Stimulated activated CD4-positive, alpha-beta T cell treated with anti-CD3 and anti-CD28 coated beads, TNF-alpha, amount 100 ng/mL, for 1 hour (primary cell): ENCODE measurements at places on chromosomes 2 and 18.

- DNase-seq = no peak
These were observed 46.2 kb downstream of the TFCP2L1 start for GRCh38 chr2:121238828-121239227.

- DNase-seq = no peak
These were observed 19.8 kb upstream of the TCF4 start for GRCh38 chr18:55607773-55608172.

DNA sequence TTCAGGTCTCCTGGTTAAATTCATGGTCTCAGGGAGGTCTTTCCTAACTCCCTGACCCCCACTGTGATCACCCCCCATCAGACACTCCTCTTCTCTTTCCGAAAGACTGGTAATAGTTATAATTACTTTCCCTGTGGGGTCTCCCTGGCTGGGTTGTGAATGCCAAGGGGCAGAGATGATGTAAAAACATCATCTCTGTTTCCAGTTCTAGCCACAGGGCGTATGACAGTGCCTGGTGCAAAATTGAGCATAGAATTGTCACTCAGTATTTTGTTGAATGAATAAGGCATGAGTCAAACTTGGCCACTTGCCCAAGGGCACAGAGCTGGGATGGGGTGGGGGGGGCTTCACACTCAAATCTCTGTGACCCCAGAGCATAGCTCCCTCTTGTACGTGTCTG, 65.2 kb downstream of the LTBP1 start:
- DNase-seq = no peak

- DNase-seq = no peak
These were observed 39.4 kb downstream of the SH2D6 start for GRCh38 chr2:85457877-85458316.

DNA sequence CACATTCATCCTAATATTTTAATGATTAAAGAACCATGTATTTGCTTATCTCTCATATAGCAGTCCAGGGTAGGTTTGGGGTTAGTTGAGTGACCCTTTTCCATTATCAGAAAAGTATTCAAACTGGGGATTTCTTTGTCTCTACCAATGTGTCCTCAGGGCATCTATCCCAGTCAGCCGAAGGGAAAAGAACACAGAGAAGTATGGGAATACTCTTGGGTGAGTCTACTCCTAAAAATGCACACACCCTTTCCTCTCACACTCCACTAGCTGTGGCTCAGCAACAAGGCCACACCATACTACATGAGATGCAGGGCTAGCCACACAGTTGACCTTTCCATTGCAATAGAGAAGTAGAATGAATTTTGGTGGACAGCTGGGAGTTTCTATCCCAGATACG, 114.3 kb downstream of the NXPH2 start:
- no peak for DNase-seq

DNA sequence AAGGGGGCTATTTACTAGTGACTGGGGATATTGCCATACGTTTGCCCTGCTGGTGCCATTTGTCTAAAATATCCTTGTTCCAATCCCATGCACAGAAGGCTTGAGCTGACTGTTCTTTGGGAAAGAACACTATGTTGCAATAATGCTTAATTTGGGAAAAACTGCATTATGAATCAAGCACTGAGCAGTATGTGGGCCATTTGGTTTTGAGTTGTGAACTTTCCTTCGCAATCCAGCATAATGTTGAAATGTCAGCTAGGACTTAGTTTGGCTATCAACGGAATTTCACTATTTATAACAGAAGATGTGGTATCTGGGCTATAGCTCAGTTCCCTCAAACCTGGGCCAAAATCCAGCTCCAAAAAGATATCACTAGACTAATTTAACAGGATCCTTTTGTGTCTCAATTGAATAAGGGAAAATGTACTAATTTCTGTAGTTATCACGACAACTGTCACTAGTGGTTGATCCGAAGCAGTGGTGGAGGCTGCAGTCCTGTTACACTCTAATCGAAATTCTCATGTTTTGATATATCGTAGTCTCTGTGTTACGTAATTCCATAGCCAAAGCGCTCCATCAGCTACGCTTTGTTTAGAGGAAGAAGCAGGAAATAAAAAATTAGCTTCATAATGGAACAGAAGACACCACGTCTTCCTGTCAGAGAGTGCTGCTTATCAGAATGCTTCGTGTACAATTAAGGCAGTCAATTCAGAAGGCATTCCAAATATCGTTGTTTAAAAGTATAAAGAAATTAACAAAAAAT, 686.8 kb upstream of the SALL3 start:
- no peak for DNase-seq

DNA sequence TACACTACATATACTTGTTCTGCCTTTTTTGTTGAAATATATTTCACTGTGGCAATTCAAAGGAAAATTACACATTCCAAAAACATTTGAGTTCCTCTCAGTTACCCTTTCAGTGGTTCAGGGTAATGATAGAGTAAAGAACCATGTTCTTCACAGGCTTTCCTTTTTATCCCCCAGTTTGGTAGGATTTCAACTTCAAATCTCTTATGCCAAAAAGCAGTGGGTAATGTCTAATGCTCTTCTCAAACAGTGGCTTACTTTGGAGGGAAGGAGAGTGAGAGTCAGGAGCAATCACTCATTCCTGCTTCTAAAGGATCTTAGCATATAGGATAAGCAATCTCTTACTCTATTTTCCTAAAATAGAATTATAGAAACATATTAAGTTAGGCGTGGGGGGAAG, 290.6 kb downstream of the ZEB2 start:
- no peak for DNase-seq

DNA sequence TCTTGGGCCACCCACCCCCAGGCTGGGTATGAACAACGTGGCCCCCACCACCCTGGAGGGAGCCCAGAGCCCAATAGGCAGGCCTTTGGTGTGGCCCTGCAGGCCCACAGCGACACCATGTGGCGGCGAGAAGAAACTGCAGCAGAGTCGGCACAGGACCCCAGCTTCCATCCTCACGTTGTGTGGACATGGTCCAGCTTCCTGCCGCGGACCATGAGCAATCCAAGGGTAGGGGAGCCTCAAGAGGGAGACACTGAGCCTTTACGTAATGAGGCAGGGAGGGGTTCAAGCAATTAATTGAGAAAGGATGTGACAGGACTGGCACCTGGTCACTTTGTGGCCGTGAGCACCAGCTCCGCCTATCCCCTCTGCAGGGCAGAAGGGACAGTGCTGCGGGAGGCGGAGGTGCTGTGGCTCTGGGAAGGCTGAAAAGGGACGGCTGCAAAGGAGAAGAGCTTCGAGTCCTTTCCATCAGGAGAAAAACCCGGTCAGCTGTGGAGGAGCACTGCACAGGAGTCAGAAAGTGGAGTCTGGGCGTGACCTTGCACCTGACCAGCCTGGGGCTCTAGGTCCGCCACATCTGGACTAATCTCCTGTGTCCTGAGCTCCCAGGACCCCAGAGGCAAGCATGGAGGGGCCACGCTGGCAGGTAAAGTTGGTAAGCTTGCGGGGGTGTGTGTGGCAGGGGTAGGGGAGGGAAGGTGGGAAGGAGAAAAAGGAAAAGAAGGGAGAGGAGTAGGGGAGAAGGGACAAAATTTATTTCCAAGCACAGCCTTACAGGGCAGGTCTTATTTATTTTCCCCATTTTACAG, 44.9 kb downstream of the TMEM37 start:
- DNase-seq = no peak

GRCh38 chr2:187390891-187391290, 57.2 kb downstream of the CALCRL start:
- no peak for DNase-seq

DNA sequence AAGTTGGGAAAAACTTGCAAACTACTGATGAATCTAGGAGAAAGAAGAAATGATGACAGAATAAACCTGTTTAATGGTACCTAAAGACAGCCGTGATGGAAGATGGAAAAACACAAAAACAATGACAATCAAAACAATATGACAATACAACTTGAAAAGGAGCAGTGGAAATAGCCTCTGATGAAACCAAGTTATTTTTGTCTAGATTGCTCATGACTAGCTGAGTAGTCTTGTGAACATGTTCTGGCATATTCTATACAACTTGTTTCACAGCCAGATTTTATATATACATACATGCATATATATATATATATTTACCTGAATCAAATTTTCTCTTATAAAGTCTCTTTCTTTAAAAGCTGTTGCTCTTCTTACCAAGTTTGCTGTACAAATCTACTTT, 439.1 kb downstream of the TGIF1 start:
- DNase-seq = no peak

DNA sequence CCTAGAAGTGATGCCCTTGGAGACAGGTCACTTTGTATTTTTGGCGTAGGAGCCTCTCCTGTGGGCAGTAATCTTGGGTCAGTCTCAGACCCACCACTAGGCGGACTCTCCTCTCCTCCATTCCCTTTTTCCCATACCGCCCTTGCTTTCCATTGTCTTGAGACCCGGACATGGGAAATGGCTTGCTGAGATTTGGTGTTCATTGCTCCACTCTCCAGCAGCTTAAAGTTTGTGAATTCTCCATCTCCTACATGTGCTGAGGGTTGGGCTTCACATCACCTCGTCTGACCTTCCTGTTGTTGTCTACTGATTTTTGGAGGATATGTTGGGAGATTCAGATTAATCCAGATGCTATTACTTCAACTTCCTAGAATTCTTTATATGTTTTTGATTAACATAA, 159.2 kb upstream of the RAB12 start:
- no peak for DNase-seq

GRCh38 chr2:152539424-152539823, 177.8 kb downstream of the PRPF40A start:
- DNase-seq = no peak

DNA sequence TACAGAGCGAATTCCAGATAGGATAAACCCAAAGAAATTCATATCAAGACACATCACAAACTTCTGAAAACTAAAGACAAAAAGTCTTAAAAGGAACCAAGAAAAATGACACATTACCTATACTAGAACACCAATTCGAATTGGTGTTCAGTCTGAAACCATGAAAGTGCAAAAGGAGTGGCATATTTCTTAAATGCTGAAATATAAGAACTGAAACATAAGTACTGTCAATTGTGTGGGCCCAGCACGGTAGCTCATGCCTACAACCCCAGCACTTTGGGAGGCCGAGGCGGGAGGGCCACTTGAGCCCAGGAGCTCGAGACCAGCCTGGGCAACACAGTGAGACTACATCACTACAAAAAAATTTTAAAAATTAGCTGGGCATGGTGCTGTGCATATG, 43.4 kb downstream of the TMEM131 start:
- no peak for DNase-seq

DNA sequence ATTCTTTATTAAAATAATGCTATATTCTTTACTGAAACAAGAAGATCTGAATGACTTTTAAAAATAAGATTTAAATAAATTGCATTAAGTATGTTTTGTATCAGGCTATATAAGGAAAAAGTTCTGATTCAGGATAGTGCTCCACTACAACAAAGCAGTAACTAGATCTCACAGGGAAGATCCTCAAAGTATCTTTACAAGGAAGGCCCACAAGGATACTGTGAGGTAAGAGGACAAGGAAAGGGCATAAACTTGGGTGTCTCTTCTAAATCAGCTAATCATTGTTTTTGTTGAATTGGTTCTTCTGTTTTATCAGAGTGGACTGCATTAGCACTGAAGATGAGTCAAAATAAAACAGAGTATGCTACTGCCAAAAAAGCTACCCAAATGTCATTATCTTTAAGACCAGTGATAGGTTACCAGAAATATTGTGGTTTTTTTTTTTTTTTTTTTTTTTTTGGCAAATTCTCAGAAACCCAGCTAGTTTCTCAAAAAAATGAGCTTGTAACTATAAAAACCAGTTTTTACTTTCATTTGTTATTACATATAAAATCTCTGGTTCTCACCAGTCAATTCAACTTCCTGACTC, 160.9 kb downstream of the BAZ2B start:
- no peak for DNase-seq

GRCh38 chr2:17362956-17363355, 155.3 kb downstream of the RAD51AP2 start:
- no peak for DNase-seq

DNA sequence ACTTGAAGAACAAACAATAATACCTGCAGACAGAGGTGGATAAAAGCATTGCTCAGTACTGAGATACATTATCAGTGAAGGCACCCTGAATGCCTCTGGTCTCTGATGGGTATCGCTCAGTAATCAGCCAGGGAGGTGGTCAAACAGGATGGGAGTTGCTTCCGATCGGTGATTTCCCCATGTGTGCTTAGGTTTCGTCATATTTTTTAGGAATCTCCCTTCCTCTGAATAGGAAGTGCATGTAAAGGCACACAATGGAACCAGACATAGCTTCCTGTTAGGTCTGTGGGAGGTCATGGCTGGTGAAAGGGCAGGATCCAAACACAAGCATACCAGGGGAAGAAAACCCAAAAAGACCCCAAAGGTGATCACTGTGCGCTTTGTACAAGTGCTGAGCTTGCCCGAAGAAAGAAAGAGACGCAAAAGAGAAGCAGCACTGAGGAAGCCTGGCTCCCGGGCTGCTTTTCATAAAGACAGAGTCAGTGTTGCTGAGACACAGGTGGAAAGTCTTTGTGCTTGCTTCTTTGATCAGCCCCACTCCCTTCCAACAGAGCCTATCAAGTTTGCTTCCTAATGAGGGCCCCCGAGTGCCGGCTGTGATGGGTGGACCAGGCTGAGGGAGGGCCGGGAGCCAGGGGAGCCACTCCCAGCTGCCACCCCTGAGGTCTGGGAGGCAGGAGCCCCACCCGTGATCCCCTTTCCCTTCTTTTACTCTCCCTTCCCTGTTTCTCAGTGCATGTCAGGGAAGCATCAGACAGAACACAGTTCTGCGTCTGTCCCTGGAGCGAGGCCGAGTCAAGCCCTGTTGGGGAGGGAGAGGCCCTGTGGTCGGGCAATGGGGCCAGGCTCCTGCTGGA, 138.2 kb downstream of the SH3RF3 start:
- DNase-seq = no peak

DNA sequence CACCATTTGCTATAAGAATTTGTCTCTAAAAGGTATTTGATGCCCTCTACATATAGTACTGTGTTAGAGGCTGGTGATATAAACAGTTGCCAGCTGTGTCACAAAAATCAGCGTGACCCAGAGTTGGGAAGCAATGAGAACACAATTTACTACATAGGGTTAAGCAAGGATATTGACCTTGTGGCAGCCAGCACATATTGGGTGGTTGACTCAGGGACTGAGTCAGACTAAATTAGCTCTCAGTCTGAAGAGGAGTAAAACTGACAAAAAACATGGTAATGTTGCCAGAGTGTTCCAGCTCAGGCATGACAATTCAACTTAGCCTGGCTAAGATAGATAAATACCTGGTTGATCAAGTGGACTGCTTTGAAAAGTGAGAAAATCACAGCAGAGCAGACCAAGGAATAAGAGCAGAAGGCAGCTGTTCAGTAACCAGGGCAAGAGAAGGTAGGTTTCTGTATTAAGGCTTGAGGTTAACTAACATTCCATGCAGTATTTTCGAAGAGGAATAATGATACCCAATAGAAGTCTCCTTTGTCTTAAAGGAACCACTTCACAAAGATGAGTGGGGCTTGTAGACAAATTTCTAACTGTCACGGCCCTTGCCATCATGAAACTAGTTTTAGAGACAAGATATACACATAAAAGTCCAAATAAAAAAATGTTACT, 108.2 kb upstream of the ERBB4 start:
- no peak for DNase-seq
